Stimulated activated CD4-positive, alpha-beta T cell treated with anti-CD3 and anti-CD28 coated beads, Interleukin-4, amount 100 ng/mL, for 4 hours (primary cell): ENCODE measurements at places on chromosomes 12 and 14.
A peak's percentile ranks its signal among the peaks of the same experiment; 100 is the strongest.

DNA sequence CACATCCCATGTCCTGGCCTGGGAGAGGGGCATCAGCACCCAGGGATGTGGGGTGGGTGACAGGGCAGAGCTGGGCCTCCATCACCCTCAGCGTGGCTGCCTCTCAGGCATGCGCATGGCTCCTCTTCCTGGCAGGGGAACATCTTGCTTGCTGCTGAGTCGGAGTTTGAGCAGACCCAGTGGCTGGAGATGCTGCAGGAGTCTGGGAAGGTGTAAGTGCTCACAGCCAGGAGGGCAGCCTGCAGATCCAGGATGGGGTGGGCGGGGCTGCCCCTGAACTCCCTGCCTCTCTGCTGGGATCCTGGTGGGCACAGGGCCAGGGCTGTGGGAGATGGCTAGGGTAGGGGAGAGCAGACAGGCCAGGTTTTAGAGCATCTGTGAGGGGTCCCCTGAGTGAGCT is 16.2 kb downstream of the PLEKHD1 start:
- DNase-seq, result no peak

DNA sequence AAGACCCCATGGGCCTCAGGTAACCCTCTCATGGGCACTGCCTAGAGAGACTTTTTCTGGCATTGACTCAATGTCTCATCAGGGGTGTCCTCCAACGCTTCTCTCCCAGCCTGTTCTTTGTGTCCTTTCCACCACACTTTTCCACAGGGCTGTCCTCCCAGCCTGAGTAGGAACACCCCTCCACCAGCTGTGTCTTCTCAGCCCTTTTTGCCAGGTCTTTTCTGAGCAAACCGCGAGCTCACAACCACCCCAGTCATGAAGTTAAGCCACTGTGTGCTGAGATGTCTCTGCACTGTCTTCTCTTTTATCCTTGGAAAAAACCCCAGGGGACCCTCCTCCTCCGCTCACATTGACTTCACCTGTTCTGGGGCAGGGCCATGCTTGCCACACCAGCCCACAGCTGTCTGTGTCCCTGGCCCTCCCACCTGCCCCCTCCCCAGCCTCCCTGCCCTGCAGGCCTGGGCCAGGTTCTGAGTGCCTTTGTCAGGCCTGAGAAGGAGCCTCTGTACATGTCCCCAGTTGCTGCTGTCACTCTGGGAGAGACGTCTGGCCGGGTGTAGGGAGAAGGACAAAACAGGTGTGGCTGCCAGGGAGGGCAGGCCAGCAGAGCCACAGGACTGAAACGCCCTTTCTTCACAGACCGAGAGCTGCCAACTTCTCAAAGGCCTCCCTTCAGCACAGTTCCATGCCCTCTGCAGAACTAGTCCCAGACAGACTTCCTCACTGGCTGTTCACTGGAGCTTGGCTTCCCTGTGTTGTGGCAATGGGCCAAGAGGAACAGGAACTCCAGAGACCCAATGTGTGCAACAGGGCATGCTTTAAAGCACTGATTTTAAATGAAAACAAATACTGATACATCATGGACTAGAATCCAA is 50.5 kb upstream of the PNMA1 start:
- no peak for DNase-seq

- DNase-seq, result no peak
Measured at GRCh38 chr14:53167602-53168328, 14.6 kb upstream of the DDHD1 start.

GRCh38 chr12:54222609-54223008 is 33.8 kb upstream of the SMUG1 start:
- DNase-seq, result no peak

DNA sequence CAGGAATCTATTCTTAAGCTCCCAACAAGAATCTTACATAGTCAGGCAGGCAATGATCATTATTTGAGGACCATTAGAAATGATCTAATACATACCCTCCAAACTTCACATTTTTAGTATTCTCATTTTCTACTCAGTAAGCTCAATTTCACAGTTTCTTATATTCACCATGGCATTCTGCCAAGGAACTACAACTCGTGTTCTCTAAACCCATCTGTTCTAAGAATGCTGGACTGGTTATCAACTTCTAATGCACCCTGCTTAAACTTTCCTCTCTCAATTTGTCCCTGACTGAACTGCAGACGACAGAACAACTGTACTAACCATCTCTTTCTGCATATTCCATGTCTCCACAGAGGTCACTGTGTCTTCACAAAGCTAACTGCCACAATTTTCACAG is 58.6 kb downstream of the GXYLT1 start:
- no peak for DNase-seq

DNA sequence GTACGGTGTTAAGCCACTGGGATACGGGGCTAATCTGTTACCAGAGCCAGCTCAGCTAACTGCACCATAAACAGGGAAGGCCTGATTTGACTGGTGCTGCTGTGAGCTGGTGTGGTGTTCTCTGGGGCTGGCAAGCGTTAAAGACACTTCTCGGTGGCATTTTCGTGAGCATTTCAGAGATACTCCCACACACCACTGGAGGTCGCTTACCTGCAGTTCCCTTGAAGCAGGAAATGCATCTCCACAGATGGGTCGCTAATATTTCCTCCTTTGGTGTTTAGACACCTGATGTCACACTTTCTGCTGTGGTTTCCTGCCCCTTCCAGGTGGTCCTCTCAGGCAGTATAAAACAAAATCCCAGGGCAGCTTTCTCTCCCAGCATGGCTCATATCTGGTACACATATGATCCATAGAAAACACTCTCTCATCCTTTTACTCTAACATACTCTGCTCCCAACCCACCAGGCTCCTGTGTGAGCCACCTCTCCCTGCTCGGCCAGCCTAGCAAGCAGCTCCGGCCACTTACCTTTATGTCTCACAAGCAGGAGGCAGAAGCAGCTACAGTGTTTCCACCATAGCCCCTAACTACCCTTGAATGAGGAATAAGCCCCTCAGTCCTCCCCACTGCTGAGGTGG is 129.9 kb upstream of the GRIN2B start:
- no peak for DNase-seq

GRCh38 chr12:104702565-104703139 is 245.9 kb downstream of the CHST11 start:
- no peak for DNase-seq

- no peak for DNase-seq
Measured at GRCh38 chr12:46147144-46147543, 121.7 kb downstream of the SLC38A1 start.

DNA sequence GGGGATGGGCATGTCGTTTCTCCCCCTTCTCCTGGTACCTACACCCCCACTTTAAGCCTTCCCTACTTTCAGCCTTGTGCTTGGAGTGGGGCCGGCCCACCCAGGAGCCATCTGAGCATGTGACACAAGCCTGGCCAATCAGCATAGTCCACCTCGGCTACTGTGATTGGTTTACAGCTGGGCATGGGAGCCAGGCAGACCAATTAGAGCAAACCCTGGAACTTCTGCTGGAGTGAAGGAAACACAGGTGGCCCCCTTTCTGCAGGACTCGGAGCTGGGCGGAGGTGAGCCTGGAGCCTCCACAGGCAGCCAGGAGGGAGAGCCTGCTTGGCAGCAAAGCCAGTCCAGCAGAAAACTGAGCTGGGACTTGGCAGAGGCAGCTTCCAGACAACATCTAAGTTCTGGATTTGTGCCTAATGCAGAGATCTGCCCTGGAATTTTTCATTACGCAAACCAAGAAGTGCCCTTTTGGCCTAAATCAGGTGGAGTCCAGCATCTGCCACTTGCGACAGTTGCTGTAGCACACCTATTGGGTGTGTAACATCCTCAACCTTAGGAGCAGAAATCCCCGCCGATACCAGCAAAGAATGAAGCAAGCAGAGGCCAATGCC is 59.5 kb downstream of the SCARB1 start:
- DNase-seq, result no peak

DNA sequence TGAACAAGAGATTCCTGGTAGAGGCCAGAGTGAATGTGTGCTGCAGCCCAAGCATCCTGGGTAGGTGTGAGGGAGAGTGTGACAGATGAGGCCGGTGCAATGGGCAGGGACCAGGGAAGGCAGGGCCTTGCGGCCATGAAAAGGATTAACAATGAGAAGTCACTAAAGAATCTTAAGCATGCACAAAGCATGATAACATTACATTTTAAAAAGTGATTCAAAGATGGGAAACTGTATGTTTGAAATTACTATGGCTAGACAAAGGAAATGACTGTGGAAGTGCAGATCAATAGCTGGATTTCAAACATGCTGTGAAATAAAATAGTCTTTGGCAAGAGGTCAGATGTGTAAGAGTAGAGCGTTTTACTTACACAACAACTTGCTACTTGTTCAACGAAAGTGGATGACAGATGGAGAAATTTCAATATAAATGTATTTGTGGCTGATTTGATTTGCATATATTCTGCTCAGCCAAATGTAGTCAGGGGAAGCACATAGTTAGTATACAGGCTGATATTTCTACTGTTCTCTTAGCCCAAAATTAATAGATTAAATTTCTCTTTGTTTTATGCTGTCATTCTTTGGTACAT is 175.5 kb downstream of the CCDC59 start:
- no peak for DNase-seq

GRCh38 chr12:58419905-58420304 is 478.5 kb downstream of the ATP23 start:
- DNase-seq, result no peak

GRCh38 chr12:47773062-47773857 is at the start of gene SLC48A1:
Gene SLC48A1 (plus strand): TSS chr12:47773238. CDS start chr12:47773305, 67 bp downstream.
- DNase-seq, result peak; percentile 67

GRCh38 chr12:71763677-71764379 is 9.2 kb downstream of the RAB21 start:
- peak; percentile 12 for DNase-seq

- no peak for DNase-seq
Measured at GRCh38 chr12:27229367-27229766, 14.7 kb upstream of the STK38L start.

DNA sequence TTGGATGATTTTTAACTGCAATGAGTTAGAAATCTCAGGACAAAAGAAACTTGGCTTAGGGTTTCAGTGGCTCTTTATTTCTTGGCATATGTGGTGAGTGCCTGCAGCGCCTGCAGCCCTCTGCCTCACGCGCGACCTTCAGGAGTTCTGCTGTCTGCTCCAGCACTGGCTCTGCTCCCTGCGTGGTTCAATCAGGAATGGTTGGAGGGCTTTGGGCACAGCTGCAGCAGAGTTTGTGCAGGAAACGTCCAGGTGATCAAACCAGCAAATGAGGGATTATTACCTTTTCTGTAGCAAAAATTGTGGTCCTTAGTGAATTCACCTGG is 19.8 kb downstream of the PPM1H start:
- DNase-seq, result no peak

DNA sequence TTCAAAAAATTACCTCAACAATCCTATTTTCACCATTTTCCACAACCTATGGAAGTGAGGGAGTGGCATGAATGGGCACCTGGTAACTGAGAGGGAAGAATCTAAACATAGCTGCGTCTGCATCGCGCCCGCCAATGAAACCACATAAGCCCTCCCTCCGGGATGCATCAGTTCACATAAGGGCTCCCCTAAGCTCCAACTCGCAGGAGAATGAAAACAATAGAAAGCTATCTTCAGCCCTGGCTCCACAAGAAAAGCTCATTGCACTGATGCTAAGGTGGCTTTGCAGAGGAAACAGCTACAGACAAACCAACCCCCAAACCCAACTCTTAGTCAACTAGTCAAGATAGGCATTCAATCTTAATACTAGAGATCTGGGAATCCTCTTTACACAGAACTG is 173.3 kb downstream of the FOXN3 start:
- no peak for DNase-seq

GRCh38 chr12:76240281-76240680 is 107.9 kb downstream of the BBS10 start:
- DNase-seq, result no peak

DNA sequence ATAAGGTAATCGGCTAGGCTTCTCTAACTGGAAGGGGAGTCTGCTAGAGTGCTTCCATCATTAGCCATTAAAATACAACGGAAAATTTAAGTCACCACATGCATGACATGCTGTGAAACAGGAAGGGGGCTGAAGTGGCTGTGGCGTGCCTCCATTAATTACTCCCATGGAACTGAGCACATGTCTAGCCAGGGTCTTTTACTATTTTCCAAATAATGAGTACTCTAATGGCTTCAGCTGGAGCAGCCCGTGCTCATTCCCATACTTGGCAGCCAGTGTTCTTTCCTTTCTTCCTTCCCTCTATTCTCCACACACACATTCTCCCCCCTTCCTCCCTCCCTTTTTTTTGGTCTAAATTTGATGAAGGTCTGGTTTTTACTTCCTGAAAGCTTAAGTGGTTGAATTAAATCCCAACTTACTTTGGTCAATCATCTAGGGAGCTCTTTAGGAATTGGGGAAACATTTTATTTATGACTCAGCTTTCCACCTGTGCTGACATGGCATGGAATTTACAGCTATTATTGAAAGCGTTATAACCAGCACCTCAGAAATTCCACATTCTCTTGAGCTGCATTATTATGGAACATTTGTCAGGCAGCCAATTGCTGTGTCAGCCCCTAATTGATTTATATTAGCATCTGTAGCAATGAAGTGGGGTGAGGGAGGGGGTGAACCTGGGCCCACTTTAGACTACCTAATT is 72.3 kb downstream of the LRIG3 start:
- DNase-seq, result no peak

DNA sequence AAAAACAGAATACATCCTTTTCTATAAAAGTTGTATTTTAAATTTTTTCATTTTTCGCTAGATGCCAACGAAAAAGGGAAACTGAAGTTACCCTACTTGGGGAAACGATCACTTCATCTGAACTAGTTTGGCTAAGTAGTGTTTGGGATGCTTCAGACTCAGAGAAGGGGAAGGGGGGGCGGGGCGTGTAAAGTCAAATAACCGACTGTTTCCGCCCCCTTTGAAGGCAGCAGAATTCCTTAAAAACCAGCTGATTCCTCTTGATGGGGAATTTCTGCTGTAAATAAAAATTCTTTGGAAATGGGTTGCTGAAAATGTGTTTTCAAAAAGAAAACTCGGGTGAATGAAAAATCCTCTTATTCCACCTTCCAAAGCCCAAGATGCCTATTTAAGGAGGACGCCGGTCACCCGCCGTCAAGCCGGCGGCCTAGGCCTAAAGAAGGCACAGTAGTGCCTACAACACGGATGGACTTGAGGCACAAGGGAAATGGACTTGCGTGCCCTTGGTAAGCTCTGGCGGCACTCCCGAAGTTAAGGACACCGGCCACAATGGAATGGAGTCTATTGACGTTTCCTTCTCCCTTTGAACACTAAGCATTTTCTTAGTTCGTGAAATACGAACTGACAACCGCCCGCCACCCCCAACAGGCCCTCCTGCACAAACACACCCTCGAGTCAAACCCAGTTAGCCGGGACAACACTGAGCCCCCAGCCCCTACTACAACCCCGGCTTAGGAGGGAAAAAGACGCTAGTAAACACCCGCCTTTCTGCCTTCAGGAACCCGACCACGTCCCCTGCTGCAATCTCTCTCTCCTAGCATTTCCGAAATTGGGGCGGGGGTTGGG is 1.9 kb downstream of the ATXN2 start:
- peak; percentile 12 for DNase-seq

GRCh38 chr14:45907782-45908181 is 654.8 kb upstream of the MIS18BP1 start:
- DNase-seq, result no peak

DNA sequence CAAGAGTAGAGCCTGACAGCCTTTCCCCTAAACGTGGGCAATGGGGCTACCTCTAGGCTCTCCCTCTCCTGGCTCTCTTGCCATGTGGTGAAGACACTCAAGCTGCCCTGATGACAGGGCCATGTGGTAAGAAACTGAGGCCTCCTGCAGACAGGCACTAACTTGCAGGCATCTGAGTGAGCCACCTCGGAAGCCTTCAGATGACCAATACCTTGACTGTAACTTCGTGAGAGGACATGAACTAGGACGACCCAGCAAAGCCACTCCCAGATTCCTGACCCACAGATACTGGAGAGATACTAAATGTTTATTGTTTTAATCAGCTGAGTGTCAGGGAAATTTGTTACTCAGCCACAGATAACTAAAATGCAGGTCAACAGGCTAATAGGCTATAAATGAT is 96.4 kb downstream of the EFCAB11 start:
- DNase-seq, result no peak

GRCh38 chr14:72638021-72638420 is 255.9 kb downstream of the DPF3 start:
- no peak for DNase-seq
